ENCODE measurements at places on chromosomes 5 and 9.

- no peak for DNase-seq
These were observed 990.1 kb upstream of the C9orf72 start for GRCh38 chr9:28563291-28563934.

DNA sequence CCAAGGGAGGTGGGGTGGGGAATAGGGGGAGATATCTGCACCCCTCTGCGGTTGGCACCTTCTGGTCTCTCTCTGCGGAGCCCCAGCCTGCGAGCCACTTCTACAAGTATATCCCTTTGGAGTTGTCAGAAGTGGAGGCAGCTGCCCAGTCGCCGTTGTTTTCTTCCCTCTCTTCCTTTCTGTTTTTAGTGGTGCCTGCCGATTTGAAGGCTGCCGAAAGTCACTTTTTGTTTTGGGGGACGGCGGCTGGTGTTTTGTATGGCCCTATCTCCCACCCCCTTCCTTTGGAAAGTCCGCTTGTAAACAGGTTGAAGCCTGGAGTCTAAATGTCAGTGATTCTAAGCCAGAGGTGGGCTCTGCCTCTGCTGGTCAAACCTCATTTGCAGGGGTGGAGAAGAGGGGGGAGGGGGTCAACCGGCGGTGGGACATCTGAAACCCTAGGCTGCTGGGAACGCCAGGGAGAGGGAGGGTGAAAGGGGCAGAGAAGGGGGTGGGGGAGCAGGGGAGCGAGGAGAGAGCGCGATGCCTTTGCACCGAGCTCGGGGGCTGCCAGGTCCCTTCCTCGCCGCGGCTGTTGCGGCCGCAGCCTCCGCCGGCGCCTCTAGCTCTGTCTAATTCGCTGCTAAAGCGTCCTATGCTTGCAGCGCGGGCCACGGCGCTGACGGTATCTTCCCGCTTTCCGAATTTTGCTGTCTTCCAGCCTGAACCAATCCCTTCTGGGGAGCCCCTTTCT, at the start of gene FGF10:
Gene FGF10 (minus strand): TSS at position 331 of the 733 bp plus-strand sequence. CDS start 738 bp downstream, outside the sequence.
- no peak for DNase-seq

DNA sequence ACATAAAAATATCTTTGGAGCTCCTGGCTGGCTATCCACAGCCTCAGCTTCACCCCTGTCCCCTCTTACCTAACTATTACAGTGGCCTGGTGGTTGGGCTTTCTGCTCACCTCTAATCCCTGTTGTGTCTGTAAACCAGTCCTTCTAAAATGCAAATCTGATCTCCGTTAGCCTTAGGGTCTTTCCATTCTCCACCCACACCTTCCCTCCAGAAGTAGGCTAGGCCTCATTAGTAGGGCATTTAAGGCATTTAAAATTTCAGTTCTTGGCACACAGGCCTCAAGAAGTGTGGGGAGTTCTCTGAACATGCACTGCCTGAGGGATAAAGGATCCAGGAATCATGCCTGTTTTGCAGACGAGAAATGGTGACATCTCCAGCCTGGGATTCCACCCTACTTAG, 26.4 kb upstream of the STC2 start:
- DNase-seq, result no peak

- DNase-seq, result no peak
These were observed 724.0 kb upstream of the ZNF608 start for GRCh38 chr5:125470280-125470902.

GRCh38 chr5:93675460-93676450, 65.6 kb downstream of the POU5F2 start:
- DNase-seq, result no peak

- DNase-seq, result no peak
These were observed 442 bp downstream of the ZNF510 start for GRCh38 chr9:96777426-96777864.

DNA sequence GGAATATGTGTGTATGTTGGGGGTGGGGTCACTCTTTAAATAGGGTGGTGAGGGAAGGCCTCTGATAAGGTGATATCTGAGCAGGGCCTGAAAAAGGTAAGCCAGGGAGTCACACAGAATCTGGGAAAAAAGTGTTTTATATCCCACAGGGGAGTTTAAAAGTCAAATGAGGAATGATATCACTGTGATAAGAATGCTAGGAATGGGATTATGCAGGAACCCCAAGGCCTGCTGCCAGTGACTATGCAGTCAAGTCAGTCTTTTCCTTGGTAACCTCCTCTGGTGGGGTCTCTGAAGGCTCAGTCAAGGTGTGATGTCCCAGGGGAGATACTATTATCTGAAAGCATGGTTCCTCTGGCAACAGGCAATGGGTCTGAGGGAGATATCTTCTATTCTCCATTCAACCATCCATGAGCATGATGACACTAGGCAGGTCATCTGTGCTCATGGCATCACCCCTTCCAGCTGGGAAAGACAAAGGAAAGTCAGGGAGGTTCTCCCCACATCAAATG, 53.5 kb downstream of the GRIA1 start:
- no peak for DNase-seq

- DNase-seq, result peak; percentile 68
These were observed 84.0 kb downstream of the ZFAND5 start for GRCh38 chr9:72280913-72281500.

- DNase-seq, result no peak
These were observed 325.8 kb downstream of the TENT4A start for GRCh38 chr5:7039074-7039473.

DNA sequence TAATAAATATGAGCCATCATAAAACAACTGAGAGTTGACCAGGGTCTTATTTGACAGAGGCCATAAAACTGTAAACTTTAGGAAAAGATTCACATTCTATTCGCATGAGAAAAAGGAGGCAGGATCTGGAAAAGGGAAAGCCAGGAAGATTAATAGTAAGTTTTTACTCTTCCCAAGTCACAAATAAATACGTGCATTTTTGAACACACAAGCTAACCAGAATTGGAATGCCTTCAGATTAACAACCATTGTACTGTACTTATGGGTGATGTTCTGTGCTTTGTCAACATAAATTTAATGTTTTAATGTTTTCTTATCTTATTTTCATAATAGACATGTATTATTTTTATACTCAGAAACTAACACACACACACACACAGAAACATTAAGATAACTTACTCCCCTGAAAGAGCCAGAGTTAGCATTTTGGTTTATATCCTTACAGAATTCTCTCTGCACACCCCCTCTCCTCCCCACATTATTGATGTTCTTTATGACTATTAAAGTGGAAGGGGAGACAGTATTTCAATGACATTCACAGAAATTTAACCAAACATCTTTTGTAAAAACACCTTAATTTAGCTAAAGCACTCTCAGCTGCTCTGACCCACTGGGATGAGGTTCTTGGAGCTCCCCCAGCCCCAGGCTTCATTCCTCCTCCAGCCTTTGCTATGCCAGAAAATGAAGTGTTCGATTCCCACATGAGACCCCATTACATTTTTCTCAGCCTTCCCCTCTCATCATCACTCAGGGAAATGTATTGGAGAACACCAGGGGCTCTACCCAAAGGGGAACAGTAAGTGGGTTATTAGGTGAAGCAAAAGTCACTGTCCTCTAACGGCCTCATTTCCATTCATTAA, 155.5 kb downstream of the ESM1 start:
- no peak for DNase-seq

DNA sequence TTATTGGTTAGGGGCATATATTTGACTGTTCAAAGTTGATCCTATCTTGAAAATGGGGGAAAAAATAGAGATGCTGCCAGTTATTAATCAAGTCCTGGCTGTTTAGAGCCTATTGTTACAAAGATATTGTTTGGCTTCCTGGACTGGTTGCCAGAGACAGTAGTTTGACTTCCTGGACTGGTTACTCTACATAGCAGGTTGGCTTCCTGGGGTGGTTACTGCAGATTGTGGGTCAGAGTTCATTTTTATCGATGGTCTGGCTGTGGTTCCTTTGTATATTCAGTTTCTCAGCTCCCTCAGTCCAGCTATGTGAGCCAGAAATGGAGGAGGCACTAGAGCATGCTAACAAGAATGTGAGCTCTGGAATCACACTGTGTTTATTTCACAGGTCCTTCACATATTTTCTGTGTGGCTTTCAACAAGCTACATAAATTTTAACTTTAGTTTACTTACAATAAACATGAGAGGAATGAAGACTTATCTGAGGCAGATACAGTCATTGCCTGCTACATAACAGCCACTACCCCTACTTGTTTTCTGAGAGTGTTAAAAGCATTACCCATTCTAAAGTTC, 137.6 kb downstream of the TRPM3 start:
- no peak for DNase-seq

GRCh38 chr9:100394816-100395215, 32.1 kb upstream of the MSANTD3 start:
- no peak for DNase-seq

- no peak for DNase-seq
These were observed 168.8 kb upstream of the POC5 start for GRCh38 chr5:75885849-75886596.

DNA sequence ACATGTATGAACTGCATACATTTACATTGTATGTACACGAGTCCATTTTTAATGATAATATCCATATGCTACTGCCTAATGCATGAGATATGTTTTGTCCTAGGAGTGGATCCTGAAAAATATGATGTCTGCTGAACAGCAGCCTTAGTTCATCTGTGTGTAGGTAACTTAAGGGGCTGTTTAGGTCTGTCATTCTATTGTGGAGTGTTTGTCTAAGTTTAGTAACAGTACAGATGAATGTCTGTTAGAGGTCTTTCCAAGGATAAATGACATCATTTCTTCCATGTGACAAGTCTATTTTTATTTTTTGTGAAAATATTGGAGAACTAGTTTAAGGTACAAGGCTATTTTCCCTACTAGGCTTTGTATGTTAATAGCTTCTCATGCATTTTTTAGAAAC, 22.6 kb upstream of the CCDC112 start:
- DNase-seq, result no peak

DNA sequence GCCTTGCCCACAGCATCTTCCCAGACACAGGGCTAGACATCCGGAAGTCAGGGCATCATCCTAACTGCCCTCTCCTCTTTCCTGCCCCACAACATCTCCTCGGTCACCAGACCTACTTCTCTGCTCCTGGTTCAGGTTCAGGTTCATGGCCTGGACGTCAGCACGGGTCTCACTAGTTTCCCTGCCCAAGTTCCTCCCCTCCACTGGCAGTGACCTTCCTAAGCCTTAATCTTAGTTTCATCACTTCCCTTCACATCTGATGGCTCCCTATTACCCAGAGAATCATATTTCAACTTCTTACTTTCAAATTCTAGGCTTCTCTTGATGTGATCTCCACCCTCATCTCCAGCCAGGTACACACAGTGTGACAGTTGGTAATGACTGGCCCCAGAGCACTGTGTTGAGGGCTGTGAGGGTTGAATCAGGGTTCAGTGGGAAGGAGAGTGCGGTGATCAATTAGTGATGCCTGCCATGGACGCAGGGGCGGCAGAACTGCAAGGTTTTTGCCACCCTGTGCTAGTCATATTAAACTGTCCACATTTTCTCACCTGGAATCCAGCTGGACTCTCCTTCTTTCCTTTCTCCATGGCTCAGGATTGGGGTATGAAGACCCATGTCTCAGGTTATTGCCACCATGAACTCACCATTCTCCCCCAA, 34.3 kb upstream of the CRB2 start:
- no peak for DNase-seq

DNA sequence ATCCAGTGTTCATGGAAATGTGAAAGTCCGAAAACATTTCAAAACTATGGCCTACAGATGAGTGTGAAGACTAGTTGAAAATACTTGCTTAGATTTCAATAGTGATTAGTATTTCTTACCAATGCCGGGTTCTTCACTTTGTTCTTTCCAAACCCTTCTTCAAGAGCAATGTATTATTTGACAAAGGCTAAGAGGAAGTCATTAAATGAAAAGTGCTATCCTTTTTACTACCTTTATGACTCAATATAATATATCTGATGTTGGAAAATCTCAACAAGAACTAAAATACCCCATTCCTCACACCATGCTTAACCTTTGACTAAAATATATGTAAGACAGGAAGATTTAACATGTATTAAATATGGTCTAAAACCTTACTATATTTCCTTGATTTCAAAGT, 6.7 kb upstream of the MIER3 start:
- no peak for DNase-seq

GRCh38 chr5:143435210-143435657, 31.7 kb upstream of the NR3C1 start:
- no peak for DNase-seq

GRCh38 chr5:60207040-60207439, 313.5 kb upstream of the PDE4D start:
- DNase-seq, result no peak

GRCh38 chr5:98065261-98065909, 708.1 kb upstream of the RGMB start:
- DNase-seq, result no peak

DNA sequence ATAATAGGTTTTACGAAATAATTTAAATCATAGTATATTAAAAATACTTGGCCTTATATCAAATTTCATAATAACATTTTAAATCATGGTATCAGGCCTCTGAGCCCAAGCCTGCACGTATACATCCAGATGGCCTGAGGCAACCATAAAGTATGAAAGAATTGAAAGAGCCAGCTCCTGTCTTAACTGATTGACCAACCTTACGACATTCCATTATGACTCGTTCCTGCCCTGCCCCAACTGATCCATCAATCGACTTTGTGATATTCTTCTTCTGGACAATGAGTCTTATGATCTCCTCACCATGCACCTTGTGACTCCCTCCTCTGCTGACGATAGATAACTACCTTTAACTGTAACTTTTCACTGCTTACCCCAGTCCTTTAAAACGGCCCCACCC, 545.0 kb downstream of the MTRR start:
- DNase-seq, result no peak

GRCh38 chr5:166768536-166768935, 1522.9 kb upstream of the WWC1 start:
- no peak for DNase-seq

GRCh38 chr9:3541206-3541605, 15.4 kb upstream of the RFX3 start:
- no peak for DNase-seq

- no peak for DNase-seq
These were observed 5.6 kb downstream of the OTULINL start for GRCh38 chr5:14587150-14587549.

DNA sequence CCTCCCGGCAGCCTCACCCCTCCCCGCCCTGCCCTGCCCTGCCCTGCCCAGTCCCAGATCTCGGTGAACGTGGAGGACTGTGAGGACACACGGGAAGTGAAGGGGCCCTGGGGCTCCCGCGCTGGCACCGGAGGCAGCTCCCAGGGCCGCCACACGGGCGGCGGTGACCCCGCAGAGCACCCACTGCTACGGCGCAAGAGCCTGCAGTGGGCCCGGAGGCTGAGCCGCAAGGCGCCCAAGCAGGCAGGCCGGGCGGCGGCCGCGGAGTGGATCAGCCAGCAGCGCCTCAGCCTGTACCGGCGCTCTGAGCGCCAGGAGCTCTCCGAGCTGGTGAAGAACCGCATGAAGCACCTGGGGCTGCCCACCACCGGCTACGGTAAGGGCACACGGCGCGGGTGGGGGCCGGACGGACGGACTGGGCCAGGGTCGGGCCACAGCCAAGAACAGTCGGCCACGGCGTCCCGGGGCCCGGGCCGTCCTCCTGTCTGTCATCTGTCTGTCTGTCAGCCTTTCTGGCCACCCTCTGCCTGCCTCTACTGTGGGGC, 84.2 kb downstream of the KCNT1 start:
- no peak for DNase-seq

- DNase-seq, result no peak
These were observed 415.3 kb downstream of the CETN3 start for GRCh38 chr5:89994266-89994665.
